Activated CD8-positive, alpha-beta T cell treated with anti-CD3 and anti-CD28 coated beads for 36 hours (primary cell): ENCODE measurements at places on chromosomes 12 and 14.

- DNase-seq, result no peak
Observed at GRCh38 chr12:16587514-16587913, 18.4 kb downstream of the LMO3 start.

DNA sequence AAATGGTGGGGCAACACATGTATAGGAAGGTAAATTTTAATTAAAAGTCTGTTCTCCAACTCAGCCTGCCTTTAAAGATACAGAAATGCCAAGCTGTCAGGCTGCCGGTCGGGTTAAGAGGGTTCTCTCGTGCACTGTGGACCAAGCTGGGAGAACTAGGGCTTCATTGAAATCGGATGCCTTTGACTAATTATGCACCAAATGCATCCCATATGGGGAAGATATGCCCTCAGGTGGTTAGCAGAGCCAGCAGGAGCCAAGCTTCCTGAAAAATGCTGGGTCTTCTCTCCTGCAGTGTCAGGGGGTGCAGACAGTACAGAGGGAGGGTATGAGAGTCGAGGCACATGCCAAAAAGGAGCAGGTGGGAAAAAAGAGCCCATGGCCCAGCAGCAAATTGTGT, 236.1 kb downstream of the CACNA1C start:
- DNase-seq, result no peak

DNA sequence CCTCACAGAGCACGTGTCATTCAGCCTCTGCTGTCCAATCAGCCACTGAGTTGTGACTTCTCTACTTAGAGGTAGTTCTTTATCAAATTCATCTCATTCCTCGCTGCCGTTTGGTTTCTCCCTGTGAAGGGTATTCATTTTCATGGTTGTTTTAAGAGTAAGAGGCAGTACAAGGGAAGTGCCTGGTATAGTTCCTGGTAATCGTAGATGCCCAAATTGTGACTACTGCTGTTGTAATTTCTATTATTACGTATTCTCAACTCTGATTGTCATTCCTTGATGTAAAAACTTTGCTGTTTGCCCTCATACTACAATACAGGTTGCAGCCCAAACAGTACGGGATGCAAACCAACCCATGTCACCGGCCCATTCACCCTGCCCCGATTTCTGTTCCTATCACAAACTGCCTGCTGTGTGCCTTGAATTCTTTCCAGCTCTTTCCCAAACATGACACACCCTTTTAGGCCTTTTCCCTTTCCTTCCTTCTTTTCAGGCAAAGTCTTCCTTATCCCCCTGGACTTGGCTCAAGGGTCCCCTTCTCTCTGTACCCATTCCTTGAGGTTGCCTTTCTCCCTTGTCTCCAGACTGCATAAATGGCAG, 93.0 kb downstream of the SLC25A47 start:
- no peak for DNase-seq

DNA sequence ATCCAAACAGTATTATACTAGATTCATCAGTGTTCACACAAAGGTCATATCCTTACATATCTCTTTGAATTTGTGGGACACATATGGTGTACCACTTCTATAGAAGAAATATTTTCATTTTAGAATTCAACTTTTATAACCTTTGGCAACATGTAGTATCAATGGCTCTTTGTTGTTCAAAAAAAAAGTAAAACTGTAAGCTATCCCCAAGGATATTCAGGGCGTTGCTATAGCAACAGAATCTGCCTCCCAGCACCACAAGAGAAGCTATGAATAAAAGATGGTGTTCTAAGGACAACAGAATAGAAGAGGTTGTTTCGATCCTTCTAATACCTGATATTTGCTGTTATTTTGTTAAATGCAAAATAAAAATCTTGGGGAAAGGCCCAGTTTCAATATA, 139.3 kb downstream of the BRMS1L start:
- no peak for DNase-seq

DNA sequence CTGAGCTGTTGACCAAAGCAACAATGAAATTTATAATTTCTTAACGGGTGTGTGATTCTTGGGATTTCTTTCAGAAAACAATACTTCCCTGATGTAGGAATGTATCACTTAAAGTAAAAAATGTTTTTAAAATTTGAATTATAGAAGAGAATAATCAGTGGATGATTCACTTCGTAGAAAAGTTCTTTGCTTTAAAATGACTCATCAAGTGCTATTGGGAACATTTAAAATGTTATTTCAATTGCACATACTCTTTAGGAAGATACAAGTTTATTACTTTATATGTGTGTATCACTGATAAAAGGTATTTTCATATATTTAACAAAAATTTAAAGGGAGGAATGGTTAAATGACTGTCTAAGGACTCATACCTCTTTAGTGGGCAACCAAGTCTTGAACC, 155.3 kb downstream of the PDE3A start:
- DNase-seq, result no peak

DNA sequence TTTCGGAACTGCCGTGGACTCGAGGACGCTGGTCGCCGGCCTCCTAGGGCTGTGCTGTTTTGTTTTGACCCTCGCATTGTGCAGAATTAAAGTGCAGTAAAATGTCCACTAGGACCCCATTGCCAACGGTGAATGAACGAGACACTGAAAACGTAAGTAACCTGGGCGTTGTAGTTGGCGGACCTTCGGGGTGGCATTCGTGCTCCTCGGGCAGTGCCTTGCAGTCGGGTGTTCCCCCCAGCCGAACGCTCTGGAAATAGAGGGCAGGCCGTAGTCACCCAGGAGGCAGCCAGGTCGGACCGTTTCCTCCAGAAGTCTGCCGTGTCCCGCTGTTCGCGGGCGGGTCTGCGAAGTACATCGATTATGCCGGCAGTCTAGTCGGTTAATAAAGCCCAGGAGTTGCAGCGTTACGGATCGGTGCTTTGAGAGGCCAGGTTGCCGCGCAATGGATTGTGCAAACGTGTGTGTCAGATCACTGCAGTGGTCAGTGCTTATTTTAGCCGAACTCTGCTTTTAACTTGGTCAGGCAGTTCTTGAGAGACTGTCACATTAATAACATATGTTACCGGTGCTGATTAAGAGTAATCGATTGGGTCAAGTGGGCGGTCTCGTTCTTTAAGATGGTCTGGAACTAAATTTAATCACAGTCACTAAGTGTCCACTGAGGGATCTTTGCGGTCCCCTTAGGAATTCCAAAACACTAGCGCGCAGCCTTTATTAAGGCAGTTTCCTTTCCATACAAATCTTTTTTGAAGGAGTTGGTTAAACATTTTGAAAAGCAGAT, 906 bp downstream of the MARK3 start:
- peak; percentile 59 for DNase-seq

GRCh38 chr14:24255931-24256711, 6.9 kb downstream of the TGM1 start:
- no peak for DNase-seq

DNA sequence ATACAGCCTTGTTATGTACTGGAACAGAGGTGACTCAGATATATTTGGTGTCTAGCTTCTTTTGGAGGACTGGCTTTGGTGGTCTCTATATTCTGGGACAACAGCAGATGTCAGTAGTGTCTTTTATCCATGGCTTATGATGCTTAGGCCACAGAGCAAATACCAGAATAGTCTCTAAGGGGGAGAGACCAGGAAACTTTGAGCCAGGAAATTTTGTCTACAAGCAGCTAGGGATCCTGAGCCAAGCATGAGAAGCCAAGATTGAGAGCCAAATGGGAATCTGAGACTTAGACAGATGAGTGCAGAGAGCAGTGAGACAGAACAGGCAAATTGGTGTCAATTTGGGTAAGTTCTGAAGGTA, 28.4 kb upstream of the PTPRR start:
- no peak for DNase-seq

DNA sequence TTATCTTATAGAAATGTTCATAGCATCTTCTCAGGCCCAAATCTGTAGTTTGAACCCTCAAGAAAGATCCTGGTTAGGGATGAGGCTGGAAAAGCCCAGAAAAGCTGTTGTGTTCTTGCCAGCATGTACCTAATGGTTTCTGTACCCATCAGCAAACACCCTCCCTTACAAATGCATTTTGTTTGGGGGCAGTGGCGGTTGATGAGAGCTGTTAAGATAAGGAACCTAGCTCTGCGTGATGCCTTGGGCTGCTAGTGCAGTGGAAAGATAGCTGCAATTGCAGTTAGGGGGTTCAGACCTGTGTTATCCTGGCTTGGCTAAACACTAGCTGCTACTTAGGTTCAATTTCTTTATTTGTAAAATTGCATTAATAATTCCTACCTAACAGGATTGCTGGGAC, 3.6 kb downstream of the TPH2 start:
- DNase-seq, result no peak

GRCh38 chr14:75522224-75522982, at the start of gene BATF:
Gene BATF, plus strand, starts transcription at chr14:75522469. Its CDS starts 214 bp downstream, at chr14:75522683.
- peak; percentile 84 for DNase-seq

DNA sequence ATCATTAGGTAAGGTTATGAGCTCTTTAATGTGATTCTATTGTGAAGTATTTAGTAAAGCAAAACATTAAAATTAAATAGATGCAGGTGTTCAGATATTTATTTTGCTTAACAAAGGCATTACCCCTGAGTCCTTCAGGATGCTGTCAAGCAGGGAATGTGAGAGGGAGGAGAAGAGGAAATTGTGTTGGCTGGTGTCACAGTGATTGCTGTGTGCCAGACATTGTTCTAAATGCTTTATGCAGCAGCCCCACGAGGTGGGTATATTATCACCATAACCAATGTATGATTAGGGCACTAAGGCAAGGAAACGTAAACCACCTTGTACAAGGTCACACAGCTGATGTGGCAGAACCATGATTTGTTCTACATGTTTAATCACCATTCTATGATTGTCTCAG, 80.1 kb downstream of the STAB2 start:
- no peak for DNase-seq

DNA sequence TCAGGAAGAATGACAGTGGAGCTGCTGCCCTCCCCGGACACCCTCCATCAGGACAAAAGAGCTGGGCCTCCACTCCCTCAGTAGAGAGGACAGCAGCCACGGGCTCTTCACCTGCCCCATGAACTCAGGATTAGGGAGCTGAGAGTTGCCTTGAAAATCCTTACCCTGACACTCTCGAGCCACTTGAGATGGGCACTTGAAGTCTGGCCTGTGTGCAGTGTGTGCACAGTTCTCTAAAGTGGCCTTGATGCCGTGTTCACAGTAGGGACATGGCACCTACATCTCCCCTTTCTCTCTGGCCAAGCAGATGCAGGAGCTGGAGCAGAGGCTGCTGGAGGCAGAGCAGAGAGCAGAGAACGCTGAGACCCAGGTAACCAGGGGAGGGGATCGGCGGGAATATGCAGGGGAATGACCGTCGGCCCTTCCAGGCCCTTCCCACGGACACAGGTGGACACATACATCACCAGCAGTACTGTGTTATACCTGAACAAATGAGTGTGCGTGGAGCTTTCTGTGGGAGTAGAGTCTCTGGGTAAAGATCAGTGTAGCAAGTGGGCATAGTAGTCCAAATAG, 22.5 kb downstream of the PLEKHH1 start:
- no peak for DNase-seq

GRCh38 chr12:107404981-107405380, 280.6 kb upstream of the PWP1 start:
- DNase-seq, result peak; percentile 64

GRCh38 chr12:108768591-108769500, 37.5 kb upstream of the CORO1C start:
- peak; percentile 35 for DNase-seq

- no peak for DNase-seq
Observed at GRCh38 chr14:88045705-88046104, 40.8 kb downstream of the GPR65 start.

- no peak for DNase-seq
Observed at GRCh38 chr12:496736-497135, 37.0 kb downstream of the B4GALNT3 start.

GRCh38 chr14:22691171-22691570, 47.0 kb upstream of the OR6J1 start:
- DNase-seq, result no peak

- DNase-seq, result no peak
Observed at GRCh38 chr12:23899434-23899833, 50.0 kb downstream of the SOX5 start.

- DNase-seq, result no peak
Observed at GRCh38 chr12:77608271-77608824, 222.3 kb upstream of the NAV3 start.

GRCh38 chr12:40993158-40993557, 195.0 kb upstream of the PDZRN4 start:
- DNase-seq, result no peak

- no peak for DNase-seq
Observed at GRCh38 chr14:75602503-75602902, 24.1 kb downstream of the FLVCR2 start.

GRCh38 chr12:124278389-124279101, 16.3 kb upstream of the RFLNA start:
- DNase-seq, result no peak

GRCh38 chr12:42854826-42855225, 265.3 kb upstream of the PRICKLE1 start:
- DNase-seq, result no peak

- DNase-seq, result peak; percentile 90
Observed at GRCh38 chr12:52884526-52885293, 20.2 kb downstream of the KRT8 start.

GRCh38 chr12:122014781-122015180, 6.9 kb upstream of the BCL7A start:
- DNase-seq, result no peak

DNA sequence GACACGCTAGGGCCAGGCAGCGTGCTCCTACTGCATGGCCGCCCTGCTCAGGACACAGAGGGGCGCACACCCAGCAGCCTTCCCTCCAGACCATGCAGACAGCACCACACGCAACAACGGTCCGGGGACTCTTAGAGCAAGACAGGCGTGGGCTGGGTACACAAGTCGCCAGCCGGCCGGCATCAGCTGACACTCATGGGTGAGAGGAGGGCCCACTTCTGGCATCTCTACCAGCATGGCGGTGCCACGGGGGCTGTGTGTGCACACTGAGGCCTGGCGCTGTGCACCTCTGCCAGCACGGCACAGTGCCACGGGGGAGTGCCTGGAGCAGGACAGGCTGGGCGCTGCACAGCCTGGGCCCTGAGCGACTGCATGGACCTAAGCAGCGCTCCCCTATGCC, 6.7 kb upstream of the BTBD6 start:
- DNase-seq, result no peak

- no peak for DNase-seq
Observed at GRCh38 chr14:90547968-90548367, 151.1 kb downstream of the CALM1 start.
